ENCODE measurements at places on chromosomes 1 and 21.

GRCh38 chr21:44522753-44523204, 17.2 kb downstream of the KRTAP10-1 start:
- DNase-seq = no peak

DNA sequence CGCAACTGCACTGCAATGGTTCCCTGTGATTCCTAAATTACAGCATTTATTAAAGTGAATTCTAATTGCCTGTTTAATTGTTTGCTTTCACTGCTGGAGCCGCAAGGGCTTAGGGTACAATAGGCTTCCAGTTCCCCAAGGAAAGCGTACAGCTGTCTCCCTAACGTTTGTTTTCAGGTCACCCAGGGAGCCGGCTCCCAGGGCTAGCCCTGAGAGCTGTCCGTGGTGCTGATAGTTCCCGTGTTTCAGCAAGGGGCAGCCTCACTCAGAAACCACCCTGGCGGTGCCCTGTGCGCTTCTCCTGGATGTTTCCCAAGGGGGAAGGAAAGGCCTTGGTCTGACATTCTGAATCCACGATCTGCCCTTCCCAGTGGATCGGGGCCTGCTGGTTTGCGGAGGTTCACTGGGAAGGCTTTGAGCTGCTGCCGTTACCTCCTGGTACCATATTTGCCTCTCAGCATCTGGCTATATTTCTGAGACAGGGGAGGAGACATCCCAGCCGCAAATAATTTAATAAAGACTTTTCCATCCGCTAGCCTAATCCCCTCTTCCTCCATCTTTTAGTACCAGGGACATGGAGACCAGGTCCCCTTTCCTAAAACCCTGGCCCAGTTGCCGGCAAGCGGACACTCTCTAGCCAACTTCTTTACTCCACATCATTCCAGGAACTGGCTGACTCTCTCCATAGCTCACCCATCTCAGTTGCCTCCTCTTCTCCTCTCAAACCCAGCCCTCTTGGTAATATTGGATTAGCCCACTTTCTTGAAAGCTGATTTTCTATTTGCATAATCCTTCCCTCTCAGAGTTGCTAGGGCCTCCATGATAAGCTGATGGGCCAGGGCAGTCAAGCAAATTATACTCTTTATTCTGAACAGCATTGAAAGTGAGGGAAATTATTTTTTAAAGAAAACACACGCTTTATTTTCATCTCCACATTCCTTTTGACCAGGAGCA, 149.0 kb downstream of the IGSF21 start:
- peak; percentile 66 for DNase-seq

DNA sequence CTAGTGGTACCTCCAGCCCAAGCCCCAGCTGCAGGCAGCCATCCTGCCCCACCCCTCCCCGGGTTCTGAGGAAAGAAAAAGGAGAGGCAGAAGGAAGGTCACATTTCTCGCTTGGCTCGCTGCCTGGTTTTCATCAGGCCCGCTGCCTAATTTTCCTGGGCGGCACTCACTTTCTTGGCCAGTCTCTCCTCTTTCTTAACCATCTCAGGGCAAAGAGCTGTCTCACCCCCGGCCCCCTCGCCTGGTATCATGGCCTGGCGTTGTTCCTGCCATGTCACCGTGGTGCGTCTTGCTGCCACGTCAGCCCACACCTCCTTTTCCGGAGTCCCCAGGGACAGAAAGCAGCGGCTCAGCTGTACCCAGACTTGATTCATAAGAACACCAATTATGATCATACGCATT, 26.6 kb upstream of the CASZ1 start:
- no peak for DNase-seq

DNA sequence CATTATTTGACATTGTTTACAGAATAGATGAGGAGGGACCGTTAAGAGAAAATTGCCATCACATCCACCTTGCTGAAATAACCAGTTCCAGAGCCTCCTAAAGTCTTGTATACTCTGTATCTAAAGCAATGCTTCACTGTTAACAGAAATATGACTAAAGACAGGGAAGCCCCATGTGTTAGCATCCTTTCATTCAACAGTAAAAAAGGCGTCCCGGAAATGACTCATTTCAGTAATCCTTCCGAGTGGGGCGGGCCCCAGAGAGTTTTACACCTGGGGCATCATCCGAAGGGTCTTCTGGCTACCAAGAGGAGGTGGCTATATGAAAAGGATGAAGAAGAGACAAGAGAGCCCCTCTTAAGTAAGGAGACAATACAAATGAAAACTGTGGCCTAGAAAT, 227.2 kb downstream of the SLC45A1 start:
- no peak for DNase-seq

GRCh38 chr1:214718724-214719123, 115.7 kb downstream of the CENPF start:
- DNase-seq = no peak

- DNase-seq = peak; percentile 42
Observed at GRCh38 chr1:172533513-172534151, 682 bp downstream of the SUCO start.

GRCh38 chr1:118388301-118388959, 203.4 kb upstream of the SPAG17 start:
- no peak for DNase-seq

GRCh38 chr1:116877141-116877818, 32.4 kb upstream of the PTGFRN start:
- DNase-seq = no peak

- no peak for DNase-seq
Observed at GRCh38 chr1:181141431-181141910, 53.0 kb downstream of the IER5 start.

DNA sequence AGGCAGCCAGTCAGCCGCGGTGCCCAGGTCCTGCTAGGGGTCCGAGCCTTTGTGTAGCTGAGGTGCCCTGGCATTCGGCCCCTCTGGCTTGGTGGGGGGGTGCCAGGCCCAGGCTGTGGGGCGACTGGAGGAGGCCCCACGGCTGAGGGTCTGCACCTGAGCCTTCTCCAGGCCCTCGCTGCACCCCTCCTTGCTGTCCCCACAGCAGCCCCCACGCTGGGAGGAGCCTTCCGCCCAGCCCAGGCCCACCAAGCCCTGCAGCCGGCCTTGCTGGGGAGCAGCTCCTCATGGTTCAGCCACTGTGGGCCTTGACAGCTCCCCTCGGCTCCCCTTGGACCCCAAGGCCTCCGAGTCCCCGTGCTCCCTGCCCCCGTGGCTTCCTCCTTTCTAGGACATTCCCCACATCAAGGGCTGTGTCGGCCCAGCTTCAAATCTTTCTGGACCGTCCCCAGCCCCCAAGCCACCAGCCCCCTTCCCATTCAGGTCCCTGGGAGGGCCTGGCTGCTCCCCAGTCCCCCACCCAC, 67.8 kb downstream of the MORN1 start:
- no peak for DNase-seq

DNA sequence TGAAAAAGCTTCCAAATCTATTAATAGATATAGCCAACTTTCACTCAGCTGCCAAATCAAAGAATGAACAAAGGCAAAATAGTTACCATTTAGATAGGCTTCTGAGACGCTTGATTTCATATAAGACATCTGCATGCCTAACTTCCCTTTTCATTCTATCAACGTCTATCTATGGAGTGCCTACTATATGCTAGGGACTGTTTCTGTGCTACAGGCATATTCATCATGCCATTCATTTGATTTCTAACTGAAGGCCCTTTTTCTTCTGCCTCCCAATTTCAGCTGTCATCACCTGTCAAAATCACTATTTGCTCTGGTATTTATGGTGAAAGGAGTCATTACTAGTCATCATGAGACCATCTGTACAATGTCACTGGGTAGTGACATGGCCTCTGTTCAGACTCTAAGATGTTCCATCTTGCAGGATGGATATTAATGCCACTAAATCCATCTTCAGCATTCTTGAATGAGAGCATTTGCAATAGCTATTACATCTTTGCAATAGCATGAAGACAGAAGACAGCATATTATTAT, 4.3 kb upstream of the KRTAP13-1 start:
- no peak for DNase-seq

DNA sequence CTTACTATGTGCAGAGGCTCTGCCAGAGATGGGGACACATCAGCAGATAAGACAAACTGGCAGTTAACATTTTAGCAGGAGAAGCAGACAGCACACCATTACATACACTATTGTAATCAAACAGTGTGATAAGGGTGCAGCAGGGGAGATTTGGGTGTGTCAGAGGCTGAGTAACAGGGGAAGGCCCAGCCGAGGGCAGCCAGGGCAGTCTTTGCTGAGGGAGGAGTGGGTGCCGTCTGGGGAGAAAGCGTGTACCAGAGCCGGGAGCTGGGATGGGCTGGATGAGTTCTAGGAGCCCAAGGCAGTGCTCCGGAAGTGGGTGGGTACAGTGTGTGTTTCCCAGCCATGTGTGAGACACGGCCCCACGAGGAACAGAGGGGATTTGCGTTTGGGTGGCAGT, 31.2 kb downstream of the KCNA10 start:
- no peak for DNase-seq

DNA sequence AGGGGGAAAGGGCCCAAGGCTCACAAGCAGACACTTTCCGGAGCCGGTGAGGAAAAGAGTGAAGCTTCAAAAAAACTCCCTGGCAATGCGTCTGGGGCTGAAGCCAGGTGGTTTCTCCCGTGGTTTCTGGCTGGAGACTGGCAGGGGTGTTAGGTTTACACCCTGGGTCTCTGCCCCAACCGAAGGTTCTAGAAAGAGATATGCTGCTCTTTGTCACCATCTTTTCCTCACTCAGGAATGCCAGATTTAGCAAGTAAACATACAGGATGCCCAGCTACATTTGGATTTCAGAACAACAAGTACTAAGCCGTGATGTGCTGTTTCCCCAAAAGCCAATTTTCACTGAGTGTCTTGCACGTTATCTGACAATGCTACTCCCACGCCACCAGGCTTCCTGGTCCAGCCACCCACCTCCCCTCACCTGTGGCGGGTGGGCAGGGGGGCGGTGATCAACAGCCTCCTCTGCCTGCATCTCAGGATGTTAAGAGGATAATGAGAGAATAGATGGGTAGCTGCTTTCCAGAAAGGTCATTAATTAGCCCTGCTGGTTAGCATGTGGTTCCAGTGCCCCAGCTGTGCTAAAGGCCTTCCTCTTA, 69.6 kb upstream of the OLIG2 start:
- DNase-seq = peak; percentile 19

GRCh38 chr1:183417772-183418491, at the start of gene NMNAT2:
TSS of gene NMNAT2 (minus strand) at chr1:183418380. CDS start at chr1:183418267, 113 bp downstream.
- DNase-seq = peak; percentile 37

DNA sequence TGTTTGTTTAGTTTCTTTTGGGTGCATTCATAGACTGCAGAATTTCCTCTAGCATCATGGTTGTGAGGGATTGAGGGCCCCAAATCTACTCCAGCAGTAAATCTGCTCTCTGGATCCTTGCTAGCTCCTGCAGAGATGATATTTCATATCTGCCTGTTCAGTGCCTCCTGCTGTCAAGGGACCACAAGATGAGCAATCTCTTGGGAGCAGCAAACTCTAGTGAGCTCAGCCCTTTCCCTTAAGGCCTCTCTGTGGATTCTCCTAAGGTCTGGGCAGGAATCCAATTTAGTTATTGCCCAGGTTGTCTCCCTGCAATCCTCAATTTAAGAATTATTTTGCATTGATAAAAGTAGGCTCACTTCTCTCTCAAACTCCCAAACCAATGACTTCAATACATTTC, 76.9 kb downstream of the RGS18 start:
- DNase-seq = no peak

DNA sequence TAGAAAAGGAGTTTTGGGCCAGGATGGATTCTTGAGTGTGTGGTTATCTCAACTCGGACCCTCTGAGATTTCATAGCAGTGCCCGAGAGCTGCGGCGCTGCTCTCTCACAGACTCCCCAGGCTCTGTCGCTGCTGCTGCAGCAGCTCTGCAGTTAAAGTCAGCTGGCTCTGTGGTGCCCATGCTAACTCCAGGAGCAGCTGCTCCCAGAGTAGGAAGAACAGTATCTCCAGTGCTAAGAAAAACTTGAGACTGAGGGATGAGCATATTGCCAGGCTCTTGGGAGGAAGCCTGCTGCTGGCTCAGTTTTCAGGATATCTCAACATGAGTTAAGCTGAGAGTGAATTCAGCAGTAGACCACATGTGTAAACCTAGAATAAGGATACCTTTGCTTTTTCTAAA, 4.5 kb downstream of the LCE2D start:
- no peak for DNase-seq

- DNase-seq = no peak
Observed at GRCh38 chr21:22900490-22900889, 1902.3 kb downstream of the NCAM2 start.

GRCh38 chr1:65469126-65469888, 48.8 kb downstream of the LEPR start:
- DNase-seq = no peak

DNA sequence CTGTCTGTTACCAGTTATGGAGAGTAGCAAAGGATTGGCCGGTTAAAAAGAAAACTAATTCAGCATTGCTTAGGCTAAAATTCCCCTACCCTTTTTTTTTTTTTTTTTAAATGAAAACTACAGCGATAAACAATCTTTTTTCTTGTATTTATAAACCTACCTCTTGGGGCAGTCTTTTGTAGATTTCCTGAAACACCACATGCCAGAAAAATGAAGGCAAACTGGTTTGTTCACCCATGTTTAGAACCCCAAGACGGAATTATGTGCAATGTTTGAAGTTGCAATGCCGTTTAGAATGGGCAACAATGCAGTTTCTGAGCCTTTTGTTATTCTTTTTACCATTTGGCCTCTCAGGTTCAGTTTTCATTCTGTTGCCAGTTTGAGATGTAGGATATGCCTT, 59.1 kb downstream of the PRDM2 start:
- no peak for DNase-seq

DNA sequence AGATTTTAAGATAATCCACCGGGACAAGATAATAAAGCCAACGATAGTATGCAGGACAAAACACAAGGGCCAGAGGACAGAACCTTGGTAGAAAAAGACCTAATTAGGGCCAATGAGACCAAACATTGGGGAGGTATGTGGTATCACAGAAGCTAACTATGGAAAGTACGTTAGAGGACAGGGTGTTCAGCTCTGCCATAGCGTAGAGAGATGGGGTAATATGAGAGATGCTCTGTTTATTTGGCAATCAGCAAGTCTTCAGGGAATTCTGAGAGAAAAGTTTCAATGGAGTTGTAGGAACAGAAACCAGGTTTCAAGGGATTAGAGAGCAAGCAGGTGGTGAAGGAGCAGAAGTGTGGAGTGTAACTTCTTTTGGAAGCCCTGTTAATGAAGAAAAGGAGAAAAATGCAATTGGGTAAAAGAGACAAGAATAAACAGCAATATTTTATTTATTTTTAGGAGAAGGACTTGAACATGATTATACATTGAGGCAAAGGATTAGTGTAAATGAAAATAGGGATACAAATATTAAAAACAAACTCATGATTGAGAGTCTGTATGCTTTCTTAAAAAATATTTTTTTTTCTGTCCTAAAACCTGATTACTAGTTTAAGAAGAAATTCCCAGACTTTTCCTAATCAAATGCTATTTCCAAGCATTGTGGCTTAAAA, 24.0 kb downstream of the EEIG2 start:
- DNase-seq = peak; percentile 28

DNA sequence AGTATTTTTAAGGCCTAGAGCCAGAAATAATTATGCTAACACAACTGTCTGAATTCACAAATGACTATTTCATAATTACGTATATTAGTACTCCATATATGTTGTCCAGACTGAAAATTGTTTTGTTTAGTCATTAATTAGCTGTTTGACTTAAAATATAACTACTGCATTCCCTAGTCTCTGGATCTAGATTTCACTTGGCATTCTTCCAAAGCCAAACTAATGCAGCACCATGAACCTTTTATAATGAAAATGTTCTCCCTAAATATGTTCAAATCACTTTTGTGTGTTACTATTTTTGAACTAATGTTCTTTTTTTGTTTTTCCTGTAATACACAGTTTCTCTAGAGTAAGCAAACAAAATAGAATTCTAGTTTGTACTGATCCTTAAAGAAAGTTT, 46.1 kb downstream of the CAMTA1 start:
- DNase-seq = no peak

- no peak for DNase-seq
Observed at GRCh38 chr1:7610936-7611335, 160.2 kb upstream of the VAMP3 start.

- DNase-seq = peak; percentile 28
Observed at GRCh38 chr1:111633736-111634247, 14.2 kb downstream of the RAP1A start.

Data from NCI-H524 (cell line).